Endothelial cell (in vitro differentiated cells): ENCODE measurements at places on chromosomes 11 and 22. TPM values are rescaled to one million over a fixed set of nuclear protein-coding genes. Genes with fewer than 3 reads are reported as not detected.

The GGTLC3 gene
- 0.56 TPM for total RNA-seq

- DNase-seq: no peak
Observed at GRCh38 chr11:1822648-1823375, 12.0 kb upstream of the SYT8 start.

GRCh38 chr11:2198621-2199365 is 27.2 kb upstream of the TH start:
- no peak for DNase-seq

DNA sequence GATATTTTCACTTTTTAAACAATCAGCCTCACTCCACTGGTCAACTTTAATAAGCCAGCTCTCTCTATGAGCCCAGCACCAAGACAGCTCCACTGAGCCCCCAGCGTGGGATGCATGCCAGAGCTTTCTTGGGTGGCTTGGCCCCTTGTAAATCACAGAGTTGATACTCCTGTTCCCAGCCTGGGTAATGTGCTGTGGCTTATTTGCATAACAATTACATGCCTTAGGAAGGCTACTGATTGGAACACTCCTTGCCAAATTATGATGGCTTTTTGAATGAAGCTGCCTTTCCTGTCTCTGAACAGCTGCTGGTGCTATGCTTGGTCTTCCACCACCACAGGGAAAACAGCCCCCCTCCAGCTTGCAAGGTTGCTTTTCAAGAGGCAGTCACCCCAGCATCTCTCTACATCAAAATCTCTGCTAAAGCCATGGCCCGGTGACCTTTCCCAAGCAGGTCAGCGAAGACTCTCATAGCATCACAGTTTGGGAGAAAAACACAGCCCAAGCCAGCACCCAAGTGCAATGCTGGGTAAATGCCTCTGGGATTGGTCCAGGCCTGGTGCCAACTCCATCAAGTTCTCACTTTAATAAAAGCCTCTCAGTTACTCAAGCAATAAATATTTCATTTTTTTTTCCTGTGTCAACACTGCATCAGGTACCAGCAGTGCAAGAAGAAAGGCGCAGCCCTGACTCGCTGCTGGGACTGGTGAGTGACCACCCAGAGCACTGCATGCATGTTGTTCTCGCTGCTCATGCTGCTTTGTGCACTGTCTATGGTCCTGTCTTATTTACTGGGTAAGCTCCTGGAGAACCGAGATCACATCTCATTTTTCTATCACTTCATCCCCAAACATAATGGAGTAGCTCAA is 549.3 kb downstream of the OPCML start:
- DNase-seq: no peak

- no peak for DNase-seq
Observed at GRCh38 chr11:67289651-67290479, 762 bp downstream of the ANKRD13D start.
